EH (cell line): ENCODE measurements at places on chromosomes 11 and 22.

GRCh38 chr11:69889400-69890318 lies 70.4 kb upstream of the FGF3 start:
- DNase-seq, result no peak

GRCh38 chr11:68077617-68078582 lies 39.1 kb downstream of the TCIRG1 start:
- DNase-seq, result no peak

DNA sequence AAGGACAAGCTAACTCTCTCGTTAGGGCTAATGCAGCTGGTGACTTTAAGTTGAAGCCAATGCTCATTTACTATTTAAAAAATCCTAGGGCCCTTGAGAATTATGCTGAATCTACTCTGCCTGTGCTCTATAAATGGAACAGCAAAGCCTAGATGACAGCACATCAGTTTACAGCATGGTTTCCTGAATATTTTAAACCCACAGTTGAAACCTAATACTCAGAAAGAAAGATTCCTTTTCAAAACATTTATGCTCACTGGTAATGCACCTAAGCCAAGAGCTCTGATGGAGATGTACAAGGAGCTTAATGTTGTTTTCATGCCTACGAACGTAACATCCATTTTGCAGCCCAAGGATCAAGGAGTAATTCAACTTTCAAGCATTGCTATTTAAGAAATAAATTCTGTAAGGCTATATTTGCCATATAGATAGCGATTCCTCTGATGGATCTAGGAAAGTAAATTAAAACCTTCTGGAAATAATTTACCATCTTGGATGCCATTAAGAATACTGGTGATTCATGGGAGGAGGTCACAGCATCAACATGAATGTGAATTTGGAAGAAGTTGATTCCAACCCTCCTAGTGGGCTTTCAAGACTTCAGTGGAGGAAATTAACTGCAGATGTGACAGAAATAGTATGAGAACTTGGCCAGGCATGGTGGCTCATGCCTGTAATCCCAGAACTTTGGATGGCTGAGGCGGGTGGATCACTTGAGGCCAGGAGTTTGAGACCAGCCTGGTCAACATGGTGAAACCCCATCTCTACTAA lies 14.5 kb downstream of the XNDC1N start:
- DNase-seq, result peak; percentile 80

GRCh38 chr11:80694385-80694784 lies 1253.6 kb upstream of the TENM4 start:
- DNase-seq, result no peak

DNA sequence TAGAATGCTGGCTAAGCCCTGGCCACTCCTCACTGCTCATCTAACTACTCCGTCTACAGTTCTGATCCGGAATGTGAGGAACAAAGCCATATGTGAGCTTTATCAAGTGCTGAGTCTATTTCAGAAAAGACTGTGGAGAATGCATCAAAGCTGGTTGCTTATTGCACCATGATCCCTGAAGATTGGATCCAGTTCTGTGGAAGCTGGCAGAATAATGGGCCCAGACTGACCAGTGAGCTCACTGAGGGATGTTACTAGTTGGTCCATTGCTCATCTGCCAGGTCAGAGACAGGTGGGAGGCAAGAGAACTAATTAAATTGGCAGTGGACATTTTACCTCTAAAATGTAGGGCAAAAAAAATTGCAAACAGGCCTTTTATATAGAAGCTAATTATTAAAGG lies 681.3 kb downstream of the NTM start:
- no peak for DNase-seq

DNA sequence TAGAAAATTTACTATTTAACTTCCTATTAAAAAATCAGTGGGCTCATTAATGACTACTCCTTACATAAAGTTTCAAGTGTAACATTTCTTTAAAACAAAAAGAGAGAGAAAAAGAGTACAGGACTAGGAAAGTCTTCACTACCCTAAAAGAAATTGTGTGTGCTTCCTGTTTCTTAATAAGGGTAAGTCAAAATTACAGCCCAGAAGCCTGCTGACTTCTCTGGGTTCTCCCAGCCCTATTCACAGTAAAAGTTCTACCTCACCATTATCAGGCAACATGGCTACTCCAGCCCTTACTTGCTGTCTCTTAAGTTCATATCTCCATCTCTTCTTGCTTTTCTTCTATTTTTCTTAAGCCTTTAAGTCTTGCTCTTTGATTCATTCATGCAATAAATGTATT lies 20.3 kb upstream of the ZC3H12C start:
- no peak for DNase-seq

- no peak for DNase-seq
Observed at GRCh38 chr11:81388326-81388725, 1345.3 kb downstream of the FAM181B start.

DNA sequence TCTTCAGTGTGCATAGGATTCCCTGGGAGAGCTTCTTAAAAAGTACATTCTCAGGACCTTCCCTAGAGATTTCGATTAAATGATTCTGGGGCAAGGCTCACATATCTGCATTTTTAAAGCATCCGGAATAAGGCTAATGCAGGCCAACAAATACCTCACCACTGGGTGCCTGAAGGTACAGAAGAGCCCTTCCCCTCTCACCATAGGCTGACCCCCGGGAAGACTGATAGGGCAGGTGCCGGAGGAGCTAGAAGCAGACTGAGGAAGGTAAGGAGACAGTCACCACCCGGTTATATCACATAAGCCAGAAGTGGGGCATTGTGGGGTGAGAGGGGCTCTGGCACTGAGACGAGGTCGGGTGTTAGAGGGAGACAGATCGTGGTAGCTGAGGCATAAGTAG lies 1059.3 kb downstream of the NTM start:
- no peak for DNase-seq

GRCh38 chr22:37951305-37951704 lies 2.1 kb downstream of the C22orf23 start:
- DNase-seq, result peak; percentile 30

- no peak for DNase-seq
Observed at GRCh38 chr11:129710423-129710822, 105.2 kb upstream of the TMEM45B start.

- DNase-seq, result peak; percentile 56
Observed at GRCh38 chr22:33605221-33605620, 315.1 kb downstream of the LARGE1 start.

- peak; percentile 60 for DNase-seq
Observed at GRCh38 chr11:76152086-76152681, 54.1 kb downstream of the WNT11 start.

DNA sequence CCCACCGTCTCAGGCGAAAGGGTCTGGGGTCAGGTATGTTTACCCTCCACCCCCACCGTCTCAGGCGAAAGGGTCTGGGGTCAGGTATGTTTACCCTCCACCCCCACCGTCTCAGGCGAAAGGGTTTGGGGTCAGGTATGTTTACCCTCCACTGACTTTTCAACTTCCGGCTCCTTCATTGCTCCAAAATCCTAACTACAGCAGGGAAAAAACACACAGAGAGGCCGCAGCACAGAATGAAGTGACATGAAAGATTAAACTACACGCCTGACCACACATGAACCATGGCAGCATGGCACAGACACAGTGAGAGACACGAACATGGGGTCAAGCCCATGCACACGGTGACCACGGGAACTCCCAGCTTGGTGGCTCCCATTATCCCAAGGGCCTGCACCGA lies 634.9 kb upstream of the B3GAT1 start:
- no peak for DNase-seq

- DNase-seq, result no peak
Observed at GRCh38 chr11:37666960-37667359, 1068.9 kb upstream of the RAG2 start.

- no peak for DNase-seq
Observed at GRCh38 chr11:129853518-129854231, 38.0 kb downstream of the TMEM45B start.

GRCh38 chr11:20367313-20367948 lies 3.9 kb downstream of the HTATIP2 start:
- DNase-seq, result peak; percentile 92

DNA sequence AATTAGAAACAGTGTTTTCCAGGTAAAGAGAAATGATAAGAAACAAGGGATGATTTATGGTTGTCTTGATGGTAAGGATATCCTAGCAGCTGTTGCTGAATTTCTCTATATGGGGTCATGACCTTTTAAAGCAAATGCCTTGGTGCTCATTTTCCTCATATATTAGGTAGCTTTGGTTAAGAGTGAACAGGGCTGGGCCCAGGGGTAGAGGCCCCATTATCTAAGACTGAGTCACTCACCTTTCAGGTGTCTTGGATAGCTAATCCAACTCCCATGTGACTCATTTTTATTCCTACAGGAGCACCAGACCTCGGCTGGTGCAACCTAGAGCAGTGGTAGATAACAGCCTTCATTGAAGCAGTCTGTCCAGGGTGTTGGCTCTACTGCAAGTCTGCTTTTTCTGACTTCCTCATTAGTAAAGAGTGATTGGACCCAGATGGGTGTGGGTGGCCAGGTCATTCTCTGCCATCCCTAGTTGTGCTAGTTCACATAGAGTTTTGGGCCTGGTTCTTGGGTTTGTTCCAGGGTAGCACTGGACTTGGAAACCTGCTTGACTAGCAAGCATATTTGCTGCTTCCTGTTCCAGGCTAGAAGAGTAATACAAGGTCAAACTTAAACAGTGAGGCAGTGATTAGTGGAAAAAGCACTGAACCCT lies 37.4 kb downstream of the CTNND1 start:
- peak; percentile 74 for DNase-seq

DNA sequence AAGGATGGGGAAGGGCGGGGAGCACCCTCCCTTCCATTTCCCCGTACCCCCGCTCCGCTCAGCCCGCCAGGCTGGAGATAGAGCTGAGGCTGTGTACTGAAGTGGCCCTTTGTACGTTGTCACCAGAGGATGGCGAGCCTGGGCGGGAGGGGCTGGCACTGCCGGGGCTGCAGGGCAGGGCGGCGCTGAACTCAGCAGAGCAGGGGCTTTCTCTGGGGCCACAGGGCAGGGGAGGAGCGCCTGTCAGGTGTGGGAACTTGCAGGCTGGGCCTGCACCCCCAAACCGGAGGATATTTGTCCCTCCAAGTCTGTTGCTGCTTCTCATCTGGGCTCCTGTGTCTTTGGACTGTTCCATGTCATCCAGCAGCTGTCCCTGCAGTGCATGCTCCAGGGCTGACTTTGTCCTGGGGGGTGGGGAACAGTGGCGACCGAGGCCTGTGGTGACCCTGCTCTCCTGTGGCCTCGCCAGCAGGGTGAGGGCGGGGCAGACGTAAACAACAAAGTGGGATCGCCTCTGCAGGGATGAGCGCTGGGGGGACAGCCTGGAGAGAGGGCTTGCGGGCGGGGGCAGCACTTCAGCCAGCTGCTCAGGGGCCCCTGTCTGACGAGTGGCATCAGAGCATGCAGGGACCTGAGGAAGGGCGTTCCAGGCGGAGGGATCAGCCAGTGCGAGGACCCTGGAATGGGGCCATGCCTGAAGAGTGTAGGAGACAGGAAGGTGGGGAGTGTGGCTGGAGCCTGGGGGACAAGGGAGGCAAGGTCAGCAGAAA lies 13.1 kb downstream of the MGAT3 start:
- DNase-seq, result no peak

- peak; percentile 78 for DNase-seq
Observed at GRCh38 chr11:119195680-119196079, 10.4 kb downstream of the NHERF4 start.

DNA sequence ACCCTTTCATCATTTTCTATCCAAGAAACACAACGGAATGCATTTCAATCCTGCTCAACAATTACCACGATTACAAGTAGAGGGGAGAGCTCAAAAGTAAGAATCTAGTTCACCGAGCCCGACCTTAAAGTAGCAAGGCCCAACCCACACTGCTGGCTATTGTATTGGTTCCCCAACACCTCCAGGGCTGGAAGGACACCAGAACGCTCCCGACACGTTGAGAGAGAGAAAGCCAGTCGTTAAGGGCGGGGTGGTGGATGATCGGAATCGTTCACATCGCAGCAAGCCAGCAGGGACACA lies 690 bp downstream of the CKAP5 start:
- no peak for DNase-seq

DNA sequence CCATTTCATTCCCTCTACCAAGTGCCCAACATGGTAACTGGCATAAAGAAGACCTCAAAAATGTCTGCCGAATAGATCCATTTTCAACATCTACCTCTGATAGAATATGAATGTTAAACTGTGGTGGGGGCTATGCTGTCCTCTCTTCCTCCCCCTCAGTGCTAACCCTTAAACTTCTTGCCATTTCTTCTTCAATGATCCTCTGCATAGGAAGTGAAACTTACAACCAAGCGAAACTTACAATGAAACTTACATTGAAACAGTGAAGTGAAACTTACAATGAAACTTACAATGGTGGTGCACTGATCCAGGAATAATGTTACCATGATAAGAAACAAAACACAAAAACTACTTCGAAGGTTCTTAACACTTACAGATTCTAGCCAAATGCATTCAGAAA lies 4.7 kb downstream of the RTCB start:
- DNase-seq, result no peak

DNA sequence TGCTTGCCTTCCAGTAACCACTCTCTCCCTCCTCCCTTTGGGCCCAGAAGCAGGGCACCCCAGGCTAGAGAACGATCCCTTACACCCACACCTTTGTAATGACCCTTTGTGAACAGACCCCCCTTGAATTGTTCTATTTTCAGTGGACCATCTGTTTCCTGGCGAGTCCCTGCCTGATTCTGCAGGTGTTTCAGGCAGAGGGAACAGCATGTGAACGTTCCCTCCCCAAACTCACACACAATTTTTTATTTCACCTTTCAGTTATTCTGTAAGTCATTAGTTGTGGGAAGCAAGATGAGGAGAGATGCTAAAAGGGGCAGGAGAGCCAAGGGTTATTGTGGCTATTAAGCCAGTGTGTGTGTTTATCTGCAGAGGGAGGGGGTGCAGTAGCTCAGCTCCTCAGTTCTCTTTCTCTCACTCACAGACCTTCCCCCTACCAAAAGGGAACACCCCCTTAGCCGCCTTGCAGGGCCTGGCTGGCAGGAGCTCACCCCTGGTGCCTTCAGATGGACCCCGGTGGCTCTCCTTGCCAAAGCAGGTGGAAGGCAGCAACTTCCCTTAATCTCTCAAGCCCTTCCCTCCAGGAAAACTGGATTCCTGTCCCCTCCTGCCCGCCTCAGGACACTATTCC lies 64.8 kb upstream of the SPON1 start:
- no peak for DNase-seq

DNA sequence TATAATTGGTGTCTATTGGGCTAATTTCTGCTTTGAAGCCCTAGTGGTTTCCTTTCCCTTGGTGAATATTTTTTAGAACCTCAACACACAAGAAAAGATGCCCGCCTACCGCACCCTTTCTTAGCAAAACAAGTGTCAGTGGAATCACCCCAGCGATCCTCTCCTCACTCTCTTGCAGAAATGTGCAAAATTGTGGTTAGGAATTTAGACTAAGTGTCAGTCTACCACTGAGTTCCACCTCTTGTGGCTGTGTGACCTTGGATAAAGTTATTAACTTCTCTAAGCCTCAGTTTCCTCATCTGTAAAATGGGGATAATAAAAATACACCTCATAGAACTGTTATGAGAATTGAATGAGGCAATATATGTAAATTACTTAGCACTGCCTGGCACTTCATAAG lies 5.3 kb upstream of the JAML start:
- DNase-seq, result no peak

- DNase-seq, result peak; percentile 50
Observed at GRCh38 chr11:68312117-68312779, at the start of gene LRP5. LRP5 (plus strand) TSS chr11:68312591; CDS start chr11:68312715, 124 bp downstream.

- DNase-seq, result no peak
Observed at GRCh38 chr22:48881326-48881980, 946.2 kb downstream of the BRD1 start.

GRCh38 chr11:47573321-47573720 lies 5.4 kb downstream of the KBTBD4 start:
- DNase-seq, result no peak
